ENCODE measurements at places on chromosomes 16 and 17.

DNA sequence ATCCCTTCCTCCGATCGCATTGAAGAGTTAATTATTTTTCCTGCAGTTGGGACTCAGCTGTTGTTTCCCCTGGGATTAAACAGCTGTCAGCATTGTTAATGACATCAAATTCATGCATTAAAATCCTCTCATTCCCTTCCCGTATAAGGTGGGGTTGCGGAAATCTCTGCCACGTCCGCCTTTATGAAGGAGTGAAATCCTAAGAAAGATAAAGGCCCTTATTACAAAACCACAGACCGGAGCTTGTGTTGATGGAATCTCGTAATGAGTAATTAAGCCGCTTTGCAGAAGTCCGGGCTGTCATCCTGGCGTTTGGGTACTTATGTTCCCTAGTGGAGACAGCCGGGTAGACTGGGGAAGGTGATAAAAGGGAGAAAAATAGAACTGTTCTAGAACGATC, 627.6 kb downstream of the MAF start:
- DNase-seq = no peak

GRCh38 chr16:78216166-78216745, 116.8 kb downstream of the WWOX start:
- DNase-seq = no peak

GRCh38 chr17:18257268-18257981, 1.1 kb downstream of the FLII start:
- DNase-seq = peak; percentile 38

DNA sequence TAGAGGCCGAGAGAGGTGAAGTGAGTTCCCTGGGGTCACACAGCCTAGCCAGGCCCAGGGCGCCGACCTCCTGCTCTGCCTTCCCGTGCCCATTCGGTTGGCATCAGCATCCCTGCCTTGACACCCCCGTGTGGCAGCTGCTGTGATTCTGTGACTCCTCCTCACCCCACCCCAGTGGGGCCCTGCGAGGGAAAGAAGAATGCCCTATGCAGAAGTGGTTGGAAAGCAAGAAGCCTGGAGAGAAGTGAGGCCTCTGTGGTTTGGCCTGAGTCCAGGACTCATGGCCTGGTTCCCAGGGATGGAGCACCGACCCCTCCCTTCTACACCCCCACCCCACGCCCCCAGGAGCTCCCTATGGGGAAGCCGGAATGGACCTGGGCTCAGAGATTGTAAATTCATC, 296.2 kb downstream of the SEC14L1 start:
- DNase-seq = peak; percentile 46

GRCh38 chr16:77838597-77839255, 50.4 kb downstream of the VAT1L start:
- no peak for DNase-seq

GRCh38 chr17:7720125-7720524, 2.6 kb downstream of the DNAH2 start:
- DNase-seq = no peak

- DNase-seq = no peak
Measured at GRCh38 chr17:79849953-79850352, 10.7 kb upstream of the CBX4 start.

- DNase-seq = no peak
Measured at GRCh38 chr16:83581082-83581481, 226.7 kb upstream of the HSBP1 start.

Measured in stimulated activated naive CD8-positive, alpha-beta T cell treated with anti-CD3 and anti-CD28 coated beads, Interleukin-15, Interleukin-2, amounts not matched to agents 100 U/mL and 50 U/mL, for 24 hours (primary cell).